ENCODE measurements at places on chromosomes 3 and 15. TPM values are rescaled to one million over a fixed set of nuclear protein-coding genes. Genes with fewer than 3 reads are reported as not detected.

GRCh38 chr15:27973886-27974285 lies 125.2 kb downstream of the OCA2 start:
- H3K27ac ChIP-seq = no peak overlapping the region
- no peak for DNase-seq
- no peaks in the 10 kb centered on the region for H3K27me3 ChIP-seq
- H3K4me1 ChIP-seq = no peaks in the 10 kb centered on the region
- no peak overlapping the region for H3K4me3 ChIP-seq
- H3K36me3 ChIP-seq = no peaks in the 10 kb centered on the region

Gene CCRL2
- 5.3 TPM for total RNA-seq

DNA sequence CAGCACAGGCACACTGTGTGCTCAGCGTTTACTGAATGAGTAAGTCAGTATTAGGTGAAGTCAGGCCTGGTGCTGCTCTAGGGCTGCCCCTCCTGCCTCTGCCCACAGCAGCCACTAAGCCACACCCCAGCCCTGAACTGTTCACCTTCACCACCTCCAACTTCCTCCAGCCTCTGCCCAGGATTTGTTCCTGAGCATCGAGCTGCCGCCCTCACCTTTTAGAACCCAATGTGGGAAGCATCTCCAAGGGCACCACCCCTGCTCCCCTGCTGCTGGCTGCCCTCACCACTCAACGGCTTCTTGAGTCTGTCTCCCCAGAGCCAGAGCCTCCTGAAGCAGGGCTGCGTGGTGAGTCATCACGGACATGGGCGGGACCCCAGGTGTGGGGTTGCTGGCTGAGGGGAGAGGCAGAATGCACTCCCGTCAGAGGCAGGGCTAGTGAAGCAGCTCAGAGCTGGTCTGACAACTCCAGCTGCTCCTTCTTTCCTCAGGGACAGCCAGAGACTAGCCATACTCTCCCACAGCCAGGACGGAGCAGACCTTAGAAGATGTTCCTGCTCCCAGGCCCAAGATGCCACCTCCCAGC lies 5.8 kb downstream of the HYAL2 start:
- H3K27me3 ChIP-seq = no peaks in the 10 kb centered on the region
- H3K27ac ChIP-seq = peak overlapping the region; percentile 89
- H3K4me1 ChIP-seq = peaks cover 39% of the 10 kb centered on the region
- peak; percentile 66 for DNase-seq
- H3K4me3 ChIP-seq = peak overlapping the region; percentile 35

Gene AP3B2
- 0.08 TPM for total RNA-seq

DNA sequence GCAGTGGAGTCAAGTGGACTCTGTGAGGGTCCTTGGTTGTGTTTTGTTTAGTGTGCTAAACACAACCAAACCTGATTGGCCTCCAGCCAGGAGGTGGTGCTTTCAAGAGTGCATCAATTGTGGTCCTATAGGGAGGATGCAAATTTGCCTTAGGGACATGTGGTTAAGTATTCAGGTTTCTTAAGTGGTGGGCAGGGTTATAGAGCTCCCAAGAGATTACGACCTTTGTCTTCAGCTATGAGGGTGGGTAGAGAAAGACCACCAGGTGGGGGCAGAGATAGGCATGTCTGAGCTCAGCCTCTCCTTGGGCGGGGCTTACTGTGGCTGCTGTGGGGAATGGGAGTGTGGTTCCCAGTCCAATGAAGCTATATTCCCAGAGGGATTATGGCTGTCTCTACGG lies 186.6 kb downstream of the SQOR start:
- no peaks in the 10 kb centered on the region for H3K27me3 ChIP-seq
- DNase-seq = no peak
- H3K36me3 ChIP-seq = no peaks in the 10 kb centered on the region
- no peak overlapping the region for H3K27ac ChIP-seq

Gene GMNC
- total RNA-seq = not detected

Gene COL6A5
- total RNA-seq = not detected

DNA sequence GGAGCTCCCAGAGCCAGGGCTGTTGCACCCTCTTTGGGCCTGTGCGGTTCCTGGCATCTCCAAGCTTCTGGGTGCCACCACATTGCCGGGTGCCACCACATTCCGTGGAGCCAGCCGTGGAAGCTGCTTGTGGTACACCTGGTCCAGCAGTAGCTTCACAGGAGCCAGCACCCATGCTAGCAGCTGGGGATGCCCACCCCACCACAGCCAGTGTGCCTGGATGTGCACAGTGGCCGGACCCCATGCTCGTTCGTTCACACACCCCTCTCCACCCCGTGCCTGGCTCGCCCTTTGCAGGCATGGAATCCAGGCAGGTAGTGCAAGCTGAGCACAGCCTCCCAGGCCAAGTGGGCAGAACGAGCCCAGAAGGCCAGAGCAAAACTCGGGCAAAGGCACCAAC lies 1029.8 kb upstream of the GBE1 start:
- DNase-seq = no peak
- H3K27me3 ChIP-seq = no peaks in the 10 kb centered on the region
- H3K4me1 ChIP-seq = no peaks in the 10 kb centered on the region
- no peak overlapping the region for H3K4me3 ChIP-seq
- no peaks in the 10 kb centered on the region for H3K36me3 ChIP-seq

GRCh38 chr3:119636249-119636648 lies 24.1 kb downstream of the POPDC2 start:
- H3K27me3 ChIP-seq = no peaks in the 10 kb centered on the region
- no peak overlapping the region for H3K27ac ChIP-seq
- peaks cover 12% of the 10 kb centered on the region for H3K36me3 ChIP-seq
- no peak for DNase-seq

Gene MAP1A
- total RNA-seq = 9.9 TPM

- H3K27me3 ChIP-seq = peaks cover 21% of the 10 kb centered on the region
- no peak for DNase-seq
- no peaks in the 10 kb centered on the region for H3K4me1 ChIP-seq
- no peak overlapping the region for H3K27ac ChIP-seq
- H3K36me3 ChIP-seq = no peaks in the 10 kb centered on the region
- no peak overlapping the region for H3K4me3 ChIP-seq
These were observed 118.2 kb upstream of the MRPL3 start for GRCh38 chr3:131620977-131621376.

- H3K36me3 ChIP-seq = no peaks in the 10 kb centered on the region
- no peak within 1 kb of the TSS for H3K4me3 ChIP-seq
- H3K4me1 ChIP-seq = peaks cover 2% of the 10 kb centered on the region
- no peak for DNase-seq
- no peak within 1 kb of the TSS for H3K27ac ChIP-seq
These were observed at the start of gene CRABP1 for GRCh38 chr15:78340231-78341056. Gene CRABP1, plus strand, starts transcription at chr15:78340353. Its CDS starts 76 bp downstream, at chr15:78340429.

DNA sequence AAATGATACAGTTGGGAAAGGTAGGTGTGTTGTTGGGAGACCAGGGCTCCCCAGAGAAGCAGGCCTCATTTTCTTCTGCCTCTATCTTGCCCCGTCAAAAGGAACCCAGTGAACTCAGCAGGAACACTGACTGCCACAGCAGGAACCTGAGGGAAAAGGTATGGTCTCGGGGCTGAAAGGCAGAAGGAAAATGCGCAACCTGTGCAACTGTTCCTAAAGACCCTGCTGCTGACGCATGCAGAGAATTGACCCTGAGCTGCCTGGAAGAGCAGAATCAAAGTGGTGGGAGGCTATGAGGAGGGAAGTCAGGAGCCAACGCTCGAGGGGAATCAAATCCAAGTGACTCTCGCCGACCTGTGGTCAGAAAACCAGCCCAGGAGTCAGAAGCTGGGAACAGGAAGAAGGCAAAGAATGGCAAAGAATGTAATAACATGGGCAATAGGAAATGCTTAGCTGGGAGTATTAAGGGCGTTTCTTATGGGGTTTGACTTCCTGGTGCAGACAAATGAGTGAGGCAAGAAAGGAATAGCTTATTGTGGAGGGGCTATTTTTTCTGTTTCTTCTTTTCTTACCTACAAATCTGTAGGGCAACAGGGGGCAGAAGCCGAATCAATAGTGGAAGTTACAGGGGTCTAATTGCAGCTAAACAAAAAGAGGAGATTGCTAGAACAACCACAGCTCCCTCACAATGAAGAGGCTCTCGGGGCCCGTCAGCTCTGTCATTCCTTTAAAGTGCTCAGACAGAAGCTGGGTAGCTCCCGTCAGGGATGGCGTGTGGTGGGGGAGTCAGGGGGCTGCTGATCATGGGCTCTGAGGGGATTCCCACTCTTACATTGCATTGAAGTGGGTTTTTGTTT lies 65.4 kb upstream of the DLG1 start:
- no peak for DNase-seq
- H3K4me3 ChIP-seq = no peak overlapping the region
- H3K36me3 ChIP-seq = no peaks in the 10 kb centered on the region

GRCh38 chr3:150251187-150252062 lies 156.7 kb upstream of the TSC22D2 start:
- H3K4me3 ChIP-seq = no peak overlapping the region
- no peak for DNase-seq
- H3K36me3 ChIP-seq = no peaks in the 10 kb centered on the region

Gene CAND2
- total RNA-seq = 0.84 TPM

GRCh38 chr3:128123156-128123537 lies 465 bp downstream of the RUVBL1 start:
- DNase-seq = no peak
- H3K27me3 ChIP-seq = no peaks in the 10 kb centered on the region
- H3K4me1 ChIP-seq = peaks cover 34% of the 10 kb centered on the region
- peak overlapping the region; percentile 95 for H3K27ac ChIP-seq
- H3K4me3 ChIP-seq = peak overlapping the region; percentile 99
- H3K36me3 ChIP-seq = peaks cover 18% of the 10 kb centered on the region

DNA sequence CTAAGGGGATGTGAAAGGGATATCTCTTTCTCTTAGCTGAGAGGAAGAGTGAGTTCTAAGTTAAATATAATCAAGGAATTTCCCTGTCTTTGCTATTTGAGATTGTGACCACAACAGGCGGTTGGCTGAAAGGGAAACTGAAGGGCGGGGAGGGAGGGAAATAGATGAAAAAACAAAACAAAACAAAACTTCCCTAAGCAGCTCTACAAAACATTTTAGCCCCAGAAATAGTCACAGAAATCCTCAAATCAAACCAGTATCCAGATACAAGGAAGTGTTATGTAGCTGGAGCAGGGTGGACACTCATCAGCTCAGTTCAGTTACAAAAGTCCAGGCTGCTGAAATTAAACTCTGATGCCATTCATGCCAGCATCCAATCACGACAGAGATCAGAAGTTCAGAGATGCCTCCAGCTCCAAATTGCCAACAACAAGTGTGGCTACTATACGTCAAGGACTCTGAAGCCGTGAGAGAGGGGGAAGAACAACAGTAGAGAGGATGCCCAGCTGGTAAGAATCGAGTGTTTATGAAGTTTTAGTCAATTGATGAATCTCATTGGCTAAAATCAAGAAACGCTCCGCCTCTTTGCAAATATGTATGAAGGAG lies 319 bp upstream of the TP63 start:
- no peaks in the 10 kb centered on the region for H3K36me3 ChIP-seq
- no peak for DNase-seq
- peak overlapping the region; percentile 47 for H3K27ac ChIP-seq

GRCh38 chr3:179706233-179706632 lies 53.4 kb downstream of the USP13 start:
- peaks cover 2% of the 10 kb centered on the region for H3K4me1 ChIP-seq
- H3K27me3 ChIP-seq = no peaks in the 10 kb centered on the region
- H3K27ac ChIP-seq = no peak overlapping the region
- DNase-seq = no peak
- H3K4me3 ChIP-seq = no peak overlapping the region

- no peaks in the 10 kb centered on the region for H3K36me3 ChIP-seq
- H3K4me3 ChIP-seq = no peak overlapping the region
- no peaks in the 10 kb centered on the region for H3K27me3 ChIP-seq
- H3K27ac ChIP-seq = no peak overlapping the region
- H3K4me1 ChIP-seq = no peaks in the 10 kb centered on the region
- no peak for DNase-seq
These were observed 157.2 kb downstream of the CADPS start for GRCh38 chr3:62718011-62718410.

Gene WNT5A
- total RNA-seq = not detected

GRCh38 chr15:61835496-61836106 lies 224.6 kb downstream of the VPS13C start:
- peaks cover 6% of the 10 kb centered on the region for H3K27me3 ChIP-seq
- no peaks in the 10 kb centered on the region for H3K36me3 ChIP-seq
- H3K4me1 ChIP-seq = peaks cover 10% of the 10 kb centered on the region
- H3K4me3 ChIP-seq = no peak overlapping the region
- H3K27ac ChIP-seq = no peak overlapping the region

DNA sequence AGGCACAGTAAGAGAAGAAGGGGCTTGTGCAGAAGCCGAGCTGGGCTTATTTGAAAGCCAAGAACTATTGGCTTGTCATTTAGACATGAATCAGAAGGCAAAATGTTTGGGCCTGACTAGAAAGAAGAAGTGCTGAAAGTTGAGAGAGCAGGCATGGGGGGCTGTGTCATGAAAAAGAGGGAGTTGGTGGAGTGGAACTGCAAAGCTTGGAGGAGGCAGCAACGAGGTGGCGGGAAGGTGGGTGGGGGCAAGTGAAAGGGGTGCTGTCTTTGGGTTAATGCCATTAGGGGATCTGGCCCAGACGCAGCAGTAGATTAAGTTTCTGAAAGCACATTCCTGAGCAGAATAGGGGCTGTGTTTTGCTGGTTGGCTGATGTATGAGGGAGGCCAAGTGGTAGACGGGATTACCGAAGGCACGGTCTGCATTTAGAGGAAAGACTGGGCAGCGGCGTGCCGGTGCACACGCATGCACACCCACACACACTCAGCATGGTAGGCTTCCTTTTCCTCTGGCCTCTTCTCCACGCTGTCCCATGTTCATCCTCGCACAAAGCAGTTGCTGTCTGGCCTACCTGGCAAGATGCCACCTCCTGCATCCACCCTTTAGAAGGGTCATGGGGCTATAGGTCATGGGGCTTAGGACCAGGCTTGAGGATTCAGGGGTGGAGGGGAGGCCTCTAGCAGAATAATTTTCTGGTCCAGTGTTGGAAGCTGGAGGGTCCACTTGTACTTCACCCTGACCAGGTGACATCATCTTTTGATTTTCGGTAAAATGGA lies 43.0 kb downstream of the BOC start:
- no peak for DNase-seq
- H3K36me3 ChIP-seq = no peaks in the 10 kb centered on the region
- no peak overlapping the region for H3K4me3 ChIP-seq
- H3K4me1 ChIP-seq = no peaks in the 10 kb centered on the region

DNA sequence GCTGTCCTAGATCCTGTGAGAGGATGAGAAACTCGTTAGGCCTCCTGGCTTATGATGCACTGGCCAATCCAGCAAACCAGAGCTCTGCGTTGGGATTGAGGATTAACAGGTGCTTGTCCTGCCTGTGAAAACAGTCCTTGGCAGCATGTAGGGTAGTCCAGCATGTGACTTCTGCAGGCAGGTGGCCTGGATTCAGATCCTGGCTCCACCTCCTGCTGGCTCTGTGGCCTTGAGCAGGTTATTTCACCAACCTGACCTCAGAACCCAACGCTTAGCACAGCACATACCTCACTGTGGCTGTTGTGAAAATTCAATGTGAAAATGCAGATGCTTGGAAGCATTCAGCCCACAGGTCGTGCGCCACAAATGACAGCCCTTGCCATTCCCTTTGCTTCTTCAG lies 33.6 kb downstream of the PLA2G4D start:
- H3K4me3 ChIP-seq = no peak overlapping the region
- no peak for DNase-seq
- H3K4me1 ChIP-seq = peaks cover 8% of the 10 kb centered on the region

Gene TMC3
- total RNA-seq = not detected

Gene LDHAL6B
- total RNA-seq = not detected

- no peaks in the 10 kb centered on the region for H3K27me3 ChIP-seq
- DNase-seq = no peak
- no peak overlapping the region for H3K27ac ChIP-seq
- H3K36me3 ChIP-seq = peaks cover 8% of the 10 kb centered on the region
- no peak overlapping the region for H3K4me3 ChIP-seq
- H3K4me1 ChIP-seq = peaks cover 27% of the 10 kb centered on the region
These were observed 2.9 kb downstream of the SMARCC1 start for GRCh38 chr3:47778746-47779145.

Gene SNTN
- total RNA-seq = not detected

GRCh38 chr15:35757361-35757760 lies 211.4 kb upstream of the DPH6 start:
- no peaks in the 10 kb centered on the region for H3K36me3 ChIP-seq
- no peak overlapping the region for H3K4me3 ChIP-seq
- H3K4me1 ChIP-seq = no peaks in the 10 kb centered on the region
- H3K27ac ChIP-seq = no peak overlapping the region
- DNase-seq = no peak
